H1 (cell line): ENCODE measurements at places on chromosomes 2 and 18. TPM values are rescaled to one million over a fixed set of nuclear protein-coding genes. Genes with fewer than 3 reads are reported as not detected.

GRCh38 chr18:63859781-63860475, 27.6 kb upstream of the SERPINB2 start:
- no peak for DNase-seq

The CABYR gene
- 18.8 and 20.1 TPM in 2 replicates for total RNA-seq

The TXNDC2 gene
- 0.09 TPM in 1 of 2 replicates, not detected in the other for total RNA-seq

DNA sequence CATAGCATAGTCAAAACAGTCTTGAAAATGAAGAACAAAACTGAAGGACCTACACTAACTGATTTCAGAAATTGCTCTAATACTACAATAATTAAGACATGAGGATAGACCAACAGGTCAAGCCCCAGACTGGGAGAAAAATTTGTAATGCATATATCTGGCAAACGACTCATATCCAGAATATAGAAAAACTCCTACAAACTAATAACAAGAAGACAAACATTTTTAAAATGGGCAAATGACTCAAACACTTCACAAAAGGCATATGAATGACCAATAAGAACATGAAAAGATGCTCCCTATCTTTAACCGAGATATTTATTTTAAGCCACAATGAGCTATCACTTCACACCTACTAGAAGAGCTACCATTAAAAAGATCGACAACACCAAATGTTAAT, 14.2 kb downstream of the TGFBRAP1 start:
- DNase-seq: no peak

The MC2R gene
- total RNA-seq: not detected in 2 replicates

DNA sequence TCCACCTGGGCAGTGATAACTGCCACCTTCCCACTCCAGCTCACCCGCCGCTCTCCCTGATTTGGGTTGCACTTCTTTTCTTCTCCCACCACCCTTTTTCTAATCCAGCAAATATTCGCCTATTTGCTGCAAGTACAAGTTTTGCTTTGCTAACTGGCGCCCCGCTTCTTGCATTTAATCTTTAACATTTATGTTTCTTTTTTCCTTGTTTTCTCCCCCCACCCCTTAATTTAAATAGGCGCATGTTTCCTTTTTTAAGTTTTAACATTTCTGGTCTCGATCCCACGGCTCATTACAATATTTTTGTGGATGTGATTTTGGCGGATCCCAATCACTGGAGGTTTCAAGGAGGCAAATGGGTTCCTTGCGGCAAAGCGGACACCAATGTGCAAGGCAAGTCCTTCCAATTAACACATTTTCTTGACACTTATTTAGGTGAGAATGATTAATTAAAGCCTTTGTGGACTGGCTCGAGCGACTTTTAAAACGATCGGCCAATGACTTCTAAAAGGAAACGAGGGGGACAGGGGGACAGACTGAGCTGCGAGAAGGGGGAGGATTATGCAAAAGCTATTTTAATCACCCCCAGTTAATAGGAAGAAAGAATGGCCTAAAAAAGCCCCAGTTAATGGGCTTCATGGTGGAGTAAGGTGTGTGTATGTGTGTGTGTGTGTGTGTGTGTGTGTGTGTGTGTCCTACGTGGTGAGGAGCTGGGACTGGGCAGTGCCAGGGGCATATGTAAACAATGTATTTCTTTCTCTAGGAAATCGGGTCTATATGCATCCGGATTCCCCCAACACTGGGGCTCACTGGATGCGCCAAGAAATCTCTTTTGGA, 1.6 kb downstream of the TBR1 start:
- DNase-seq: no peak

The SKOR2 gene
- 0.11 and 0.21 TPM in 2 replicates for total RNA-seq

- DNase-seq: no peak
Measured at GRCh38 chr2:44848026-44848425, 93.5 kb upstream of the SIX3 start.

DNA sequence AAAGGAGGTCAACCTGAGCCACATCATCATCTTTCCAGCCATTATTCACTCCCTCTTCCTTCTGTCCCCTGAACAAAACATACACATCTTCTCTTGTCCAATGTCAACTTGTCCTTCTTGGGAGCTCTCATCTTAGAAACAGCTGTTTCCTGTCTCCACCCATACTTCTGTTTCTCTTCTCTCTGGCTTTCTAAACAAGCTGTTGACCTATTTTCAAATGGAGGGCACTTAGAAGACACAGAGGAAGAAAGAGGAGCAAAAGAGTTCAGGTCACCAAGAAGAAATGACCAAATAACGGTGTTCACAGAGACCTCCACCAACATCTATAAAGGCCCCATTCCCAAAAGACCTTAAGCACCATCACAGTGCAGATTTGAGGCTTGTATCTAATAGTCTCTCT, 355.9 kb upstream of the HNRNPA3 start:
- no peak for DNase-seq

DNA sequence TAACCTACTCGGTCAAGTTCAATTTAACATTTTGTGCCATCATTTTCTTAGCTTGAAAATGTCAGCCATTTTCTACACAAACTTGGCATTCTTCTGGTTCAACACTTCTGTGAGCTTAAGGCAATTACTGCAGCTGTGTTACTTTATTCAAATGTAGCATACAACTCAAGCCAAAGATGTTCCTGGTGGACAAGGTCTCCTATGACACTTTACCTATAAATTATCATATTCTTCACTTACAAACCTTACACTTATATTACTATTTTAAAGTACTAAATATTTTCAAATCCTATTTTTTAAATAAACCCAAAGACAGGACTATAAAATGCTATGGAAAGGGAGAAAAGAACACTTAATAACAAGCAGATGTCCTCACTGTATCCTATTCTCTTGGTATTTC, 1045.3 kb downstream of the TSN start:
- no peak for DNase-seq

DNA sequence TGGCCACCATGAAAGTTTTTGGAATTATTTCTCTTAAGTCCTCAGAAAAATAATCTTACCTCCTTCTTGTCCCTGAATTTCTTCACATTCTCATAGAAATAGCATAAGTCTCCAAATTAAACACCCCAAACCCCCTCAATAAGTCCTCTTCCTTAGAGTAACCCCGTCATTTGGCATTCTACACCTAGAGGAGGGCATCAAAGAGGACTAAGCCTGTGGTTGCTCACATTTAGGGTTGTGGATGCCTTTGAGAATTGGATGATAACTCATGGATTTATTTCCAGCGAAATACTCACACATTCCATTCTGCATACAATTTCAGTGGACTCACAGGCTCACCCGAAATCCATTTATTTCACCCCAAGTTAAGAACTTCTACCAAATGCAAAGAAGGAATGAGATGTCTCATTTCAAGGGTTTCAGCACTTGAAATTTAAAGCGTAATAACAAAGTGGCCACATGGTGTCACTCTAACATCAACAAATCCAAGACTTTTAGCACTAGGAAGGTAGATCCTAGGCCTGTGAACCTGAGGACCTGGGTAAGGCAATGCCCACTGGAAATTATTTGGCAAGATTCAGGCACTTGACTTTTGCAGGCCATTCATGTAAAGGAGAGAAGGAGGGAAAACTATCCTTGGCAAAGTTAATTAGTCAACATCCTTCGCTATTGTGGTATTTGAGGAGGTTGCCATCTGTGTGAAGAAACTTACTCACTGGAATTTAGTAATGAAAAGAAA, 24.6 kb downstream of the DYTN start:
- DNase-seq: peak; percentile 7

The IL37 gene
- total RNA-seq: not detected in 2 replicates

DNA sequence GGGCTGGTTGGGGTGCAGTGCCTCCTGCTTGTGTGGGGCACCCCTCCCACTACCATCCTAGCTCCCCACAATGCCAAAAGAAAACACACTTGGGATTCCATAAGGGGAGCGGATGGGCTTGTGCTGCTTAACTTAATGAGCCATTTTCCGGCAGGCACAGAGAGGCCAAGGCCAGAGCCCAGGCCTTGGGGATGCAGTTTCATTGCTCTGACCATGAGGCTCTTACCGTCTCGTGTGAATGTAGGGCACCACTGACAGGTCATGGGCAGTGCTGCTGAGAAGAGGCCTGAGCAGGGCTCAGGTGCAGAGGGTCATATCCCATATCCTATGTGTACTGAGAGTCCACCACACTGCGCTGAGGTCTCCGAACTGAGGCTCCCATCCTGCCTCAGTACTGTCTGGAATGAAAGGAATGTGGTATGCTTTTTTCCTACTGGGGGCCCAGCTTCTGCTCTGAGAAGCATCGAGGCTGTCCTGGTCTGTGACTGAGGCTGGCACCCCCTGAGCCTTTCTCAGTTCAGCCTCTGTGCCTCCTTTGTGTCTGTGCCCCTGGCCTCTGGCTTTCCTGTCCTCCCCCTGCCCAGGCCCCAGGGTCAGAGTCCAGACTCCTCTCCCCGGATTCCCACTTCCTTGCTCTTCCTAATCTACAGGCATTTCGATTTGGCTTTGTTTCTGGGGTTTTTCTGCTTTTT, 45.2 kb upstream of the MAPRE3 start:
- no peak for DNase-seq

DNA sequence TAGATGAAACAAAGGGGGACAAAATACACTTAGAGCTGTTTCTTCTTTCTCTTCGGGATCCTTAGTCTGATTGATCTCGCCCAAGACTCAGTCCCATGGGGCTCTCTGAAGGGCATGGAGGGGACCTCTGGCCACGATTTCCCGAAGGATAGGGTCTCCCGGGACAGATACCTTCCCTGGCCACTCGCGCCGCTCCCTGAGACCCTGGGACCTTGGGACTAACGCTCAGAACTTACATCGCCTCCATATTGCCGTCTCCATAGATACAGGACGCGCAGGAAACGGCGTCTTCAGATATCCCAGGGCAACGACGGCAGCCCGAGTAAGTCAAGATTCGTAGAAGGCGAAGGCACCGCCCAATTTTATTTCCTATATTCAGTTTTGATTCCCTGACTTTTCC, at the start of gene CFAP65:
TSS of gene CFAP65 (minus strand) at position 265 of the 400 bp plus-strand sequence. CDS start 2,468 bp downstream, outside the sequence.
- peak; percentile 86 for DNase-seq

DNA sequence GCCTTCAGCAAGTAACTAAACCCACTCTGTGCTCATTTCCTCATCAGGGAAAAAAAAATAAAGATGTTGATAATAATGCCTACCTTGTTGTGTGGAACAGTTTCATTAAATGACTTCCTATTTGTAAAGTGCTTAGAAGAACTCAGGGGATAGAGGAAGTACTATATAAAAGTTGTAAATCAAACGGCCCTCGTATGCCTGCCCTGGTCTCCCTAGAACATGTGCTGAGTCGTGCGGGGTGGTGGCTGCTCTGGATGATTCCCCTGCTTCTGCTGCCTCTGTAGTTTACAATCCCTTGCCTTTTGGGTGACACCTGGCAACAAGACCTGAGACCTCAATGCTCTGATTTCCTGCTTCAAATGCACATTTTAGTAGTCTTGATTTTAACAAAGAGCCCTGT, 170.0 kb downstream of the CERS6 start:
- DNase-seq: no peak

The NOL4 gene
- total RNA-seq: 1.6 and 2.6 TPM in 2 replicates

GRCh38 chr2:212548455-212548819, 9.8 kb upstream of the ERBB4 start:
- no peak for DNase-seq

The NEU2 gene
- not detected in 2 replicates for total RNA-seq

- peak; percentile 9 for DNase-seq
Measured at GRCh38 chr18:25503567-25504081, 151.7 kb upstream of the ZNF521 start.

The HOXD4 gene
- not detected in 2 replicates for total RNA-seq

- no peak for DNase-seq
Measured at GRCh38 chr2:144424559-144425240, 95.2 kb downstream of the ZEB2 start.

The C2orf66 gene
- not detected in 2 replicates for total RNA-seq

GRCh38 chr2:8298783-8299182, 383.1 kb upstream of the ID2 start:
- DNase-seq: no peak

DNA sequence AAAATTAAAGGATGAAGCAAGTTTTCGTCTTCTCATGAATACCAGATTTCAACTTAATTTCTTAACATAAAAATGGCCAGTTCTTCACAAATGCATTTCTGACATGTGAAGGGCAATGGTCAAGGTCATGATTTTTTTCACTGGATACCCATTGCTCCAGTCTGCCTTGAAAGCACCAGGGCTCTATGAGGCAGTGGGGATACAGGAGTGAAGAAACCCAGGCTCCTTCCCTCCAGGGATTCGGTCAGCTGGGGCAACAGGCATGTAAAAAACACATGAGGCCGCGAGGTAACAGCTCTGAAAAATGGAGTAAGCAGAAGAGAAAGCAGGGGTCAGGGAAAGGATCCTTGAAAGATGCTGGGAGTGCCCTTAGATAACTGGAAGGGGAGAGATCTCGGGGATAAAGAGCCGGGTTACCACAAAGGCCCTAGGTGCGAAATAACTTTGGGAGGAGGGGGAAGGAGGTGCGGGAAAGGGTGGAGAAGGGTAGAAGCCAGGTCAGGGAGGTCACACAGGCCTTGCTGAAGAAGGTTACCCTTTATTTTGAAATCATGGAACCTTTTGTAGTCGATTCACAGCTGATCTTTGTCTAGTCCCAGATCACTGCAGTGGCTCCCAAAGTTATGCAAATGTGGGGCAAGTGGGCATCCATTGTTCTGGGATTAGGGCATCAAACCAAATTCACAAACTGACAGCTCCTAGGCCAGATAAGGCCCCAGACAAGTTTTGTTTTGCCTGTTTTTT, 5.2 kb upstream of the SPRED2 start:
- DNase-seq: peak; percentile 69

The RGPD5 gene
- 22.6 and 26.1 TPM in 2 replicates for total RNA-seq

GRCh38 chr2:2107627-2108026, 223.4 kb downstream of the MYT1L start:
- no peak for DNase-seq

DNA sequence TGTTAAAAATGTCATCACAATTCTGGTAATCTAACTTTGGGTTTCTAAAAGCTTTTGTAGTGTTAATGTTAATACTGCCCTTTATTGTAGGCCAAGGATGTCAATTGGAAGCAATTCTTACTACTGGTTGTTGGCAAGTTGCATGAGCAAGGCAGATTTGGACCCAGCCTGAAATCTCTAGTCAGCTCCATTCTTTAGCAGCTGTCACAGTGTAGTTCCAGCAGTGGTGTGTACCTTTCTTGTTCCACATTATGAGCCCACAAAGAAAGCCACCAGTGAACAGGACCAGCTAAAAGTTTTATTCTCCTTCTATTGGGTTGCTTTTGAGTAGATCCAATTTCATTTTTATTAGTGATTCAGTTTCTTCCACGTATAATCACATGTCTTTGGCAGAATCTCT, 133.8 kb downstream of the CAMKMT start:
- no peak for DNase-seq

The CHAC2 gene
- 11.2 and 11.7 TPM in 2 replicates for total RNA-seq

GRCh38 chr18:46291149-46291548, 187.0 kb downstream of the HAUS1 start:
- no peak for DNase-seq

DNA sequence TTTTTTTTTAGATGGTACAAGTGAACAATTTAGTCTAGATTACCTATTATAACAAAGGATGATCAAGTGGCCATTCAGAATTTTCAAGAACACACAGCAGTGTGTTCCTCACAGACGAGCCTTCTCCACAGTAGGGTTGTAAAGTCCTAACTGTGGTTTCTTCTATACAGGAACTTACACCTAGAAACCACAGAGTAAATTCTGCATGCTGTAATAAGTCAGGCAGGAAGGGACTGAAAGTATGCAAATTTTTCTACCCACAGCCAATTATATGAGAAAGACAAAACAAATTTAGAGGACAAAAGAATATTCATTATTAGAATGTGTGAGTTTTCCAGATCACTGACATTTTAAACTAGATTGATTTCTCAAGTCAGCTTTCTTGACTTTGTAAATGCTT, 99.5 kb downstream of the RBMS1 start:
- DNase-seq: no peak

- DNase-seq: no peak
Measured at GRCh38 chr2:25490217-25490616, 148.5 kb upstream of the DNMT3A start.

The CHST10 gene
- 29.1 and 34.1 TPM in 2 replicates for total RNA-seq

- DNase-seq: no peak
Measured at GRCh38 chr2:72579591-72580180, 246.1 kb downstream of the EXOC6B start.

- no peak for DNase-seq
Measured at GRCh38 chr2:187168720-187169713, 279.0 kb downstream of the CALCRL start.
